ENCODE measurements at places on chromosomes 3 and 15. TPM values are rescaled to one million over a fixed set of nuclear protein-coding genes. Genes with fewer than 3 reads are reported as not detected.

Gene FBXO45
- 6.4 TPM for total RNA-seq

- DNase-seq: no peak
Measured at GRCh38 chr3:141432904-141433303, 53.9 kb upstream of the RASA2 start.

DNA sequence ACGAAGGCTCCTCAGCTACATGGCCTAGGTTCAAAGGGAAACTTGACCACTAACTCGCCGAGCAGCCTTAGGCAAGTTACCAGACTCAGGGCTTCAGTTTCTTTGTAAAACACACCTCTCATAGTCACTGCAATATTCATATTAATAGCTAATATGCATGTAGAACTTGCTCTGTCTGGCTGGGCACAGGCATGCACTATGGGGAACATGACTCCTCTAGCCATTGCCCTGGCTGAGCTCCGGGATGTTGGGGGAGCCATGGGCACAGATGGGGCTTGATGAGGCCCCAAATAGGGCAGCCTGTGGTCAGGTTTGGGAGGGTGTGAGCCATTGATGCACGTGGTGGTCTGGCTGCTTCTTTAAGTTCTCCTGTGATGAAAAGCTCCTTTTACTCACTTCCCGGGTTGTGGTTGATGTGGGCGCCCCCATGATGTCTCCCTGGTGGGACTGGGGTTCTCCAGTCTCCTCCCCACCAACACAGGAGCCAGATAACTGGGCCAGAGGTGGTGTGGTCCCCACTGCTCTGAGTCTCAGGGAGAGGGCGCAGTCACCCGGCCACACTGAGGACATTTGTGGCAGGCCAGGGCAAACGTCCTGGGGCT, 29.4 kb upstream of the DUSP7 start:
- no peak for DNase-seq

GRCh38 chr3:79478620-79479019, 289.2 kb downstream of the ROBO1 start:
- no peak for DNase-seq

DNA sequence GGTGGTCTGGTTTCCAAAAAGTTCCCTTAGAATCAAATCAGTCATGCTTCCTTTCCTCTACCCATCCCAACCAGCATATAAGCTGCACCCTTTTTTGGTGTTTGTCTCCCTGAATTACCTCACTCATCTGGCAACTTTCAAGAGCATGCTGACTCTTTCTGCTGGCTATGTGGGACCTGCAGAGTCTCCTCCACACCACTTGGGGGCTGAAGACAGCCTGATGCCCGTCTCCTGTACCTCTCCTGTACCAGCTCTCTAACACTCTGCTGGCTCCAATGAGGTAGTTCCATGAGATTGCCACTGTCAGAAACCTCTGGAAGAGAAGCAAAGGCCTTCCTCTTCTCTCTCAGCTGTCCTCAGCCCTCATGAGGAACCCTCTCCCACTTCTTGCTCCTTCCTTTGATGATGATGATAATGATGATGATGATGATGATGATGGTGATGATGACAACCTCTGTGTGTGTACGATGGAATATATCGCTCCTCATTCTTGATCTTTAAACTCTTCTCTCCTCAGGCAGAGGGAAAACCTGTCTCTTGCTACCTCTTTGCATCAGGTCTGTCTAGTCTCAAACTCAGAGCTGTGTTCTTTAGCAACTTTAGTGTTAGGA, 257.5 kb downstream of the ZNF621 start:
- no peak for DNase-seq

- no peak for DNase-seq
Measured at GRCh38 chr15:92893200-92893599, 6.9 kb upstream of the CHD2 start.

- DNase-seq: no peak
Measured at GRCh38 chr15:42108189-42108588, 13.8 kb upstream of the PLA2G4D start.

DNA sequence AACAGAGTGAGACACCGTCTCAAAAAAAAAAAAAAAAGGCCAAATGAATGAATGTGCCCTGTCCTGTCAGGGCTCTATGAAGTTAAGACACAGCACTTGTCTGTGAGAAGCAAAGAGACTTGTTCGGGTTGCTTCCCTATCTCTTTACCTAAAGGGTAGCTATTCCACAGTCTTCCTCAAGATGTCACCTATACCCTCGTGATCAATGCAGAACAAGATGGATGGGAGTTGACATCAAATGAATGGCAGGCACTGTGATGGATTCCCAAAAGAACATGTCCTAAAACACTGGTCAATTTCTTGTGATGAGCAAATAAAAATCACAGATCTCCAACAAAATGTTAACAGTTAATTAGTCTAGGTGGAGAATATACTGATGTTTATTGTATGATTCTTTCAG, 9.5 kb downstream of the TADA3 start:
- DNase-seq: no peak

DNA sequence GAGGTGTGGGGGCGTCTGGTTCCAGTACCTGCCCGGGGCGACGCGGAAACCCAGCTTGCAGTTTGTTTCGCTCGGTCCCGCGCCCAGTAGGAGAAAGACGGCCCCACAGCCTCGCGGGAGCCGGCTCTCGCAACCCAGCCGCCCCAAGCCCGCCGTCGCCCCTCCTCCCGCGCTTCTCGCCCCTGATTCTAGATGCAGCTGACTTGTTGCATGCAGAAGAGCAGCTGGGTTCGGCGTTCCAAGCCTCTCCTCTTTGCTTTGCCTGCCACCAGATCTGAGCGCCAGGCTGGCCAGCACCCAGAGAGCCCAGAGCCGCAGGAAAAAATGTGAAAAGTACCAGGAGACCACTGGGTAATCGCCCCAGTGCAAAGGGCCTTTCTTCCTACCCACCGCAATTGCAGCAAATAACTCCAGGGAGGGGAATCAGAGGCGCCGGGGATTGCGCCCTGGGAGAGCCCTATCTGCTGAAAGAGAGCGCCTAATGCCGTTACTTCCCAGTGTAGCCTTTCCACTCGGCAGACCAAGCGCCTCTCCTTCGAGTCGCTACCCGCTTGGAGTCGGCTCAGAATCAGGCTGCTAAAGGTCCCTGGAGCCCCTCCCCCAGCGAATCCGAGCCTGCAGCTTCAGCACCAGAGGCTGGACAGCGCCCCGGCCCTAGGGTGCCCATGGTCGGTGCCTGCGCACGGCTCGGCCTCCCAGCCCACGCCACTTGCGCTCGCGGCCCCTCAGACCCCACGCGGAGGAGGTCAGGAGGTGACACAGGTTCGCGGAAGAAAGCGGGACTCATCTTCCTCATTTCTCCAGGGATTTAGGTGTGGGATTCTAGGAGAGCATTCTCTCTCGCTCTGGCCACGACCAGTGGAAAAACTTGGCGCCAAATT, 15.7 kb upstream of the AEN start:
- no peak for DNase-seq

GRCh38 chr3:61181874-61182273, 69.4 kb downstream of the FHIT start:
- DNase-seq: no peak

DNA sequence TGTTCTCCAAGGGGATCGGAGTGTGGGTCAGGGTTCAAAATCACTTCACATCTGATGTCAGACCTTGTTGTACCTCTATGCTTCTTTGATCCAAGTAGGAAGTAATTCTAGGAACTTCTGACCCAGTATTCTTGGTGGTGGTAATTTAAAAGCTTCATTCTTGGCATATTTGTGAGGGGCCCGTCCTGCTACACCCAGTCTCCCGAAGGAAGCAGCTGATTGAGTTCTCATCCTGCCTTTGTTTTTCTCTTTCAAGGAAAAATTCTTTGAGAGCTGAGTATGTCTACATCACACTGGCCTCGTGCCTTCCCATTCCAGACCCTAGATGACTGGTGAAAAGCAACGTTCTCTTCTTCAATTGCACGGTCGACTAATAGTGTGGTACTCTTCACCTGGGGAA, 234.4 kb upstream of the TPRG1 start:
- no peak for DNase-seq

GRCh38 chr15:97991972-97992541, 31.6 kb downstream of the ARRDC4 start:
- DNase-seq: no peak

Gene SPTBN5
- total RNA-seq: 2.4 TPM

- no peak for DNase-seq
Measured at GRCh38 chr3:187628169-187628568, 42.0 kb downstream of the SST start.

DNA sequence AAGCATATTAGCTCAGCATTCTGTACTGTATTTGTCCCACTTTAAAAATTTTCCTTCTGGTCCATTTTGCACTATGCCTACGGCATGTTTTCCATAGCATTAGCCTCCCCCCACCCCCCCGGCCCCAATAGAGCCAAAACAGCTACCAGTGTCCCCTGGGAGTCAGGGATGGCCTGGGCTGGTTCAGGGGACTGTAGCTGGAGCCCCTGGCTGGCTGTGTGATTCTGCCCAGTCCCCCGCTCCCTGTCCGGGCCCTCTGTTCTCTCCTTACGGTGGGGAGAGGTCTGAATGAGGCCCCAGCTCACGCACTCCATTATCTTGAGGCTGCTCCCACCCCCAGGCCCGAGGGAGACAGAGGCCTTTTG, 70.1 kb downstream of the KLF15 start:
- DNase-seq: no peak

Gene ST8SIA2
- 10.1 TPM for total RNA-seq

All from cardiac septum (tissue), 1 donor.